ENCODE measurements at places on chromosomes 7 and 10.

GRCh38 chr7:77327067-77327931 is 88.8 kb downstream of the GSAP start:
- DNase-seq: no peak

- no peak for DNase-seq
Measured at GRCh38 chr10:14836208-14836607, 1.6 kb downstream of the CDNF start.

GRCh38 chr10:76017733-76018433 is 586.5 kb downstream of the LRMDA start:
- DNase-seq: no peak

- no peak for DNase-seq
Measured at GRCh38 chr7:68015978-68016532, 1019.4 kb downstream of the TYW1 start.

- no peak for DNase-seq
Measured at GRCh38 chr7:127287133-127287532, 34.4 kb upstream of the GRM8 start.

DNA sequence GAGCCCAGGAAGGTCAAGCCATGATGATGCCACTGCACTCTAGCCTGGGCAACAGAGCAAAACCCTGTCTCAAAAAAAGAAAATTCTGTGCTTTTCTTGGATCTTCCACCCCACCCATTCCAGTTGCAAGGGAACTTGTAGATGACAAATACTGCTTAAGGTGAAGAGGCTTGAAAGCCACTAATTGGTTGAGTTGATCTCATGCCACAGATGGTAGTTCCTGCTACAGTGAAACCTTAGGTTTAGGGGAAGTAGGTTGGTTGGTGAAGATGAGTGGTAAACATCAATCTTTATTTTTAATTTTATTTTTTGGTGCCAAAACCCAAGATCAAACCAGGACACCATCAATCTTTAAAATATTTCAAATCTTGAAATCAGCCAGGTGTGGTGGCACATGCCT is 2.9 kb upstream of the GDI2 start:
- DNase-seq: no peak

GRCh38 chr7:74143383-74143782 is 30.8 kb upstream of the EIF4H start:
- no peak for DNase-seq

DNA sequence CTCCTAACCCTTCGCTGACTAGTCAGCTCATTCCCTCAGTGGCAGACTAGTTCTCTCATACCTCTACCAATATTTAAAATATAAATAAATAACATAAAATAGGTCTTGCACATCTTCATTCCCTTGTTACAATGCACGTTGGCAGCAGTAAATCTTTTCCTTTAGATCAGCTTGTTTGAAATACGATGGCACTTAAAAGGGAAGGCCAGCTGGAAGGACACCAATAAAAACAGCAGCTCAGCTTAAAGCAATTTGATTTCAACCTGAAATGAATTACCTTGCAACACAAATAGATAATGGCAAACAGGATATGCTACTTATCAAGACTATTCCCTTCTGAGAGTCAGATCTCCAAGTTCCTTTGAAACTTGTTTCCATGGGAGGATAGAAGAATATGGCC is 321.8 kb downstream of the GFRA1 start:
- DNase-seq: no peak

DNA sequence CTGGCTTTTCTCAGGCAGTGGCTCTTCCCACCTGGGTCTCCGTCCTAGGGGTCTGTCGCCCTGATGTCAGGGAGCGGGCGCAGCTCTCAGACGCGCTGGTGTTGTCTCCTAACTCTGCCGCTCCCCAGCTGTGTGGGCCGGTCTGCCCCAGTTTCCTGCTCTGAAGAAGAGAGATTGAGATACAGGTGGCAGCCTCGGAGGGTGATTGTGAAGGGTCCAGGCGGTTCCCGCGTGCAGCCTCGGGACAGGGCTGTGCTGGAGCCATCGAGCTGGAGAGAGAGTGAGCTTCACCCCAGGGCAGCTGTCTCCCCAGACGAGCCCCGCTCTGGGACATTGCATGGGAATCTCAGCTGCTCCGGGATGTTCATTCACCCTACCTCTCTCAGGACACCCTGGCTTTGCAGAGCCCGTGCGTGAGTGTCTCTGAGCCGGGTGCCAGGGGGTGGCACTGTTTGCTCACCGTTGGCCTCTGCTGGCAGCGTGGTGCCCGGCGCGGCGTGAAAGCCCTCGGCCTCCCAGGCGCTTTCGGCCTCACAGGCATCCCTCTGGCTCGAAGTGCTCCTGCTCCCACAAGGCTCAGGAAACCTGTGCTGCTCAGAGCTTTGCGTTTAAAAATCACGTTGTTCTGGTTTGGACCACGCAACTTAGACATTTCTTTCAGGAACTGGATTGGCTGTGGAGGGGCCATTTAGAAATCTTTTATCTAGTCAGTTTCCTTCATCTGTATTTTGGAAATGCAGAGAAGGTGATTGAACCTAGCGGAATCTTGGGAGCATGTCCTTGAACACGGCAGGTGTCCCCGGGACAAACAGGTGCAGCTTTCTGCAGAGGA is 33.8 kb upstream of the ZFAND2A start:
- no peak for DNase-seq

GRCh38 chr7:132206594-132206993 is 369.7 kb downstream of the PLXNA4 start:
- no peak for DNase-seq

GRCh38 chr7:24707988-24708615 is 49.2 kb downstream of the GSDME start:
- no peak for DNase-seq

- no peak for DNase-seq
Measured at GRCh38 chr10:57663401-57663800, 604.3 kb downstream of the IPMK start.

GRCh38 chr10:131555406-131555805 is 243.9 kb upstream of the TCERG1L start:
- DNase-seq: no peak

DNA sequence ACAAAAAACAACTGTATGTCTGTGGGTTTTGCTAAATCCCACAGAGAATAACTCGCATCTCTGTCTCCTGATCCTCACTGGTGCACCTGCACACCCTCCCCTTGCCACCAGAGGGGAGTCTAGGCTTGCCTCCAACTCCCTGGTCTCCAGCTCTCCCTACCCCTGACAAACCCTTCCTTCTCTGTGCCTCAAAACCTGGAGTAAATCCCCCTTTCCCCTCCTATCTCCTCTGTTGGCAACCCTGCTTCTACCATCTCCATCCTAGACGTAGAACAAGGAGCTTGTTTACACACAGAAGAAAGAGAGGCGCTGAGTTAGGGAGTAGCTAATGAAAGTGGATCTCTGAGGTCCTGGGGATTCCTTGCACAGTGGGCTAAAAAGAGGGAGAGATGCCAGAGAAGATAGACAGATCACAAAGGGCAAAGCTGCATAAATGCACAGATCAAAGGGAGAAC is 6.0 kb downstream of the MBLAC1 start:
- no peak for DNase-seq

DNA sequence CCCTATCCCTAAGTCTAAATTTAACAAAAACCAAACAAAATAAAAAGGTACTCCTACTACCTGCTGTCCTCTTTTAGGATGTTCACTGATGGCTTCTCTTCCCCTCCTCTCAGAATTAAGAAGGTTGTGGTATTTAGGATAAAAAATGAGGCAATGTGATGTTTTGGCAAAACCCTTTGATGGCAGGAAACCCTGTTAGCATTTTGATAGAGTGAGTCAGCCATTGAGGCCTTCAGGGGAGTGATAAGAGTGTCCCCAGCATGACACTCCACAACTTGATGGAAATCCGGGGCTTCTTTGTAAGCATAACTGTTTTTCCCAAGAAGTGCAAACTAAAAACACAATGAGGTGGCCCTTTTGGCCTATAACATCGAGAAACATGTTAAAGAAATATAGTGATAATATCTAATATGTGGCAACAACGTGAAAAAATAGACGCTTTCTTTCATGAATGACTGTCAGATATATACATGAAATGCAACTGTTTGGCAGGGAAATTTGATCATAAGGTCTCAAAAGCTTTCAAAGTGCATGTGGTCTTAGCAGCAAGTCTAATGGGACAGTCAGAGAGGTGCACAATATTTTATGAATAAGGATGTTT is 55.0 kb downstream of the PRTFDC1 start:
- DNase-seq: no peak

DNA sequence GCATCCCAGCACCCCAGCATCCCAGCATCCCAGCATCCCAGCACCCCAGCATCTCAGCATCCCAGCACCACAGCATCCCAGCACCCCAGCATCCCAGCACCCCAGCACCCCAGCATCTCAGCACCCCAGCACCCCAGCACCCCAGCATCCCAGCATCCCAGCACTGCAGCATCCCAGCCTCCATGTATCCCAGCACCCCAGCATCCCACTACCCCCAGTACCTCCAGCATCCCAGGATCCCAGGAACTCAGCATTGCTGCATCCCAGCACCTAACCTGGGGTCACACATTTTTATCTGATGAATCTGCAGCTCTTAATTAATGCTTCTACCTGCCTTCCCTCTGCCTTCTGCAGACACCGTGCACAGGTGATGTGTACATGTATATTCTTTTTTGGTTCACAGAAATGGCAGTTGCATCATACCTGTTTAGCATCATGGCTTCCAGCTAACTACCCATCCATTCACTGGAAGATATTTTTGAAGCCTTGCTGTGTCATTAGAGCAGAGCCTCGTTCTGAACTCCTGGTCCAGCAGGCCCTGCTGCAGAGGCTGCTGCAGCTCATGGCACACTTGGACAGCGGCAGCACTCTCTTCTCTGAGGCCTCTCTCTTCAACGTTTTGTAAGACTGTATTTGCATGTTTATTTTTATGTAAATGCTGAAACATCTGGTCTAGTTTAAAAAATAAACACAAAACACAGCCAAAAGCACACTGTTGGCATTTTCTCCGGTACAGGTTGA is 4.6 kb upstream of the CFAP46 start:
- no peak for DNase-seq

- DNase-seq: no peak
Measured at GRCh38 chr7:91291902-91292301, 27.7 kb downstream of the FZD1 start.

DNA sequence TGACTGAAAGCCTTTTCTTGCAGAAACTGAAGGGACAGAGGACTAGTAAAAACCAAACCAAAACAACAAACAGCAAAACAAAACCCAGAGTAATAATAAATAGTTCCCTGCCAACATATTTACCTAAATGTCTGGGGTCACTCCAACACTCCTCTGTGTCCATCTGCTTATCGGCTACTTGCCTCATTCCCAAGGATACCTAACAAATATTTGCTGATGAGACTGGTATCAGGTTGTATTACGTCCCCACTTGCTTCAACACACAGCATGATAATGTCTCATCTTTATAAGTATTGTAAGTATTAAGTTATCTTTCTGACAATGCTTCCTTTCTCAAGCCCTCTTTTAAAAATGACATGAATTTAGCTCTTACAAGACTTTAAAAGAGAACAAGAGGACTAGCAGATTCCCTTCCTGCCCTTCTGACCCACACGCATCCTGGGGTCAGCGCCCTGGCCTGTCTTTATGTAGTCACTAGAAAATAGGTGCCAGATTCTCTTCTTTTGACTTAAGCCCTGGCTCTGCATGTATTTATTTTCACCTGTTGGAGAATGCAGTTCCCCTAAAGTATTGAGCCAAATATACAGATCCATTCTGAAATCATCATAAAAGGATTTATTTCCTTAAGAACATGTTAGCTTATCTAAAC is 110.2 kb downstream of the SEM1 start:
- DNase-seq: no peak

- no peak for DNase-seq
Measured at GRCh38 chr7:102988631-102989560, 76.1 kb downstream of the LRRC17 start.

GRCh38 chr7:139543801-139544603 is 20.5 kb downstream of the CLEC2L start:
- no peak for DNase-seq

GRCh38 chr10:78412605-78413004 is 378.9 kb downstream of the RPS24 start:
- no peak for DNase-seq

- DNase-seq: no peak
Measured at GRCh38 chr7:47893721-47894365, 54.4 kb downstream of the PKD1L1 start.

Measured in stimulated activated CD8-positive, alpha-beta memory T cell treated with anti-CD3 and anti-CD28 coated beads, Interleukin-4, amount 100 ng/mL, for 24 hours (primary cell).